ENCODE measurements at places on chromosomes 2 and 18.

DNA sequence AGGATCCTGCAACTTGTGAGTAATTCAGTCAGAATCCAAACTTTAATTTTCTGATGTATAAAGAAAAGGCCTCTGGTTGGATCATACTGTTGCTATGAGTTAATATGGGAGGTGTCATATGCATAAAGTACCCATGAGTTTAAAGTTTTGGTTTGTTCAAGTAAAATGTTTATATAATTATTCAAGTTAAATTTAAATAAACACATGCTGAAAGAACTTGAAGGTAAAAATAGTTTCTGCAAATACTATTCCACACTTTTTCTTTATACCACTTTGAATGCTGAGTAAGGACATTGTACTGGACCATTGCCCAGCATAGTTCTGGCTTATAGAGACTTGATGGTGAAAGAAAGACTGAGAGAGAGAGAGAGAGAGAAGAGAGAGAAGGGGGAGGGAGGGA lies 30.7 kb downstream of the PKP4 start:
- DNase-seq, result no peak

DNA sequence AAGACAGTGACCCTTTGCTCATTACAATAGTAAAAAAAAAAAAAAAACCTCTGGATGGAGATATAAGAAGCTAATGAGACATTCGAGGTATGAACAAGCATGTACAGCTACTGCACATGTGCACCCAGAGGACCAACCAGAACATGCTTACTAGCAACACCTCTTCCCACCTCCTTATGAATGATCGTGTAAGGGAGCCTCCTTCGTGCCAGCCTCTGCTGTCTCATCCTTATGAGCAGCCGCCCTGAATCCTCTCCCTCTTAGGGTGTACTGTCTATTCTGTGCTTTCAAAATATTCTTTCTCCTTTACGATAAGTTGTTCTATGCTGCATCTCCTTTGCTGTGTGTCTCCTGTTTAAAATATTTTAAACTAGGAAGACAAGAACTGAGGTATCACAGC lies 91.4 kb upstream of the ACSL3 start:
- no peak for DNase-seq

GRCh38 chr2:233029321-233029720 lies 3.2 kb upstream of the NEU2 start:
- DNase-seq, result no peak

DNA sequence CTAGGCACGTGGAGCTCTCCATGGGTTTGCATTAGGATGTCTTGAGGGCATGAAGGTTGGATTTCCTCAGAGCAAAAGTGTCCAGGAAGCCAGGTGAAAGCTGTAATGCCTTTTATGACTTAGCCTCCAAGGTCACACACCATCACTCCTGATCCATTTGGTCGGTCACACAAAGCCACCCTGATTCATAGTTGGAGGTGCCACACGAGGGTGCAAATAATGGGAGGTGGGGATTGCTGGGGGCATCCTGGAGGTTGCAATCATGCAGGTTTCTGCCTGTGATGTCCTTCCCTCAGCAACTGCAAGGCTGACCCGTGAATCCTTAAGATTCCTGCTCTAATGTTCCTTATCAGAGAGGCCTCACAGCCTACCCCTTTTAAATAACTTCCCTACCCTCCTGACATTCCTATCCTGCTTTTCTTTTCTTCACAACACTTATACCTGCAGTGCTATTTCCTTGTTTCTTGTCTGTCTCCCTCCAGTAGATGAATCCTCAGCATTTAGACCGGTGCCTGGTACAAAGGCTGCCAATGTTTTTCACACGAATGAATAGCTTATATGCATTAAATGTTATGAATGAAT lies 97.1 kb downstream of the LIPG start:
- no peak for DNase-seq

- DNase-seq, result no peak
These were observed 269.8 kb upstream of the MMADHC start for GRCh38 chr2:149857344-149857743.

GRCh38 chr18:44836263-44836662 lies 155.6 kb downstream of the SETBP1 start:
- DNase-seq, result no peak

- DNase-seq, result no peak
These were observed 93.6 kb downstream of the BCL11A start for GRCh38 chr2:60459851-60460250.

- DNase-seq, result no peak
These were observed 54.1 kb downstream of the ANTXR1 start for GRCh38 chr2:69067026-69067630.

GRCh38 chr2:102342888-102343287 lies 12.7 kb upstream of the IL18R1 start:
- DNase-seq, result no peak

- DNase-seq, result no peak
These were observed 88.2 kb upstream of the THUMPD2 start for GRCh38 chr2:39867268-39867667.

GRCh38 chr2:5970347-5970746 lies 278.2 kb downstream of the SOX11 start:
- no peak for DNase-seq

GRCh38 chr18:11256251-11256650 lies 106.9 kb upstream of the PIEZO2 start:
- DNase-seq, result no peak

DNA sequence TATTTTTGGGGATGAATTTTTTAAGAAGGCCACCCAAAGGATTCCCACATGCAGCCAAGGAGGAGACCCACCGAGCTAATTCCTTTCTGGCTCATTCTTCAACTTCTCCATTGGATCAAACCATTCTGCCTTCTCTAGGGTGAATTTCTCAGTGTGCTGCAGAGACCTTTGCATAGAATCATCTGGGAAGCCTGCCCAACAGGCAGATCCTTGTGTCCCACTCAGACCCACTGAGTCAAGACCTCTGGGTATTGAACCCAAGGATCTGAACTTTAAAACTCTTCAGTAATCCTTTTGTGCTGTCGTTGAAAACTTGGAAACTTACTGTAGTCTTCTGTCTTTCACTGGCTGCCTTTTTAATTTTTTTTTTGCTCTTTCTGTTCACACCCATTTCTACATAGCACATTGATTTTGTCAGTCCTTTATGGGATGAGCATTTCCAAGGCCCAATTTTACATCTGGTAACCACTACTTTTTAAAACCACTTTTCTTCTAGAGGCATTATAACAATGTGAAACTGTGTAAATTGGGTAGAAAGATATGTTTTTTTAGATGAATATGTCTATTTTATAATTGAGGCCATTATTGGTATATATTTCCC lies 120.2 kb downstream of the TSN start:
- no peak for DNase-seq

All from stimulated activated CD8-positive, alpha-beta memory T cell treated with anti-CD3 and anti-CD28 coated beads, Interleukin-7, amount 100 ng/mL, for 24 hours (primary cell).